ENCODE measurements at places on chromosomes 12 and 14.

DNA sequence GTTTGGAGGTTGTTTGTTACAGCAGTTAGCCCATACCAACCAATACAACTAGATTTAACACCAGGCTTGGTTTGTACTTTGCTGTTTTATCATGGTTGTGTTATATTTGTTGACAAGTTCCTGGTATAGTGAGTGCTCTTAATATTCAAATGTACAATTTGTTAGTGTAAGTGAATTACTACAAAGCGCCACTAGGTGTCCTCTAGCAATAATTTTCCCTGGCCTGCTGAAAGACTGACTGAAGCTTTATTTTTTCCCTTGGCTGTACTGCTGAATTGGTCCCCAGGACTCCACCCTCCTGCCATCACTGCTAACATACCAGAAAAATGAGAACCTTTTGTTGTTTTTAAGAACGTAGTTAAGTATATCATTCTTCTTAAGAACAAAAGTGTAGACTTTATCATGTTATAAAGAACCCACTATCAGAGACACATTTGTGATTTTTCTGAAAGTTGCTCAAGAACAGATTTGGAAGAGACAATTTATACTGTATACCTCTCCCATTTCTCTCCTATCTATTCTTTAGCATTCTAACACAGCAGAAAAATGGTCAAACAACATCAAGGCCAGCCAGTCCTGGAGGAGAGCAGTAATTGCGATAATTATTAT, 75.3 kb upstream of the FAR2 start:
- H3K36me3 ChIP-seq = no peaks in the 10 kb centered on the region
- no peaks in the 10 kb centered on the region for H3K4me1 ChIP-seq
- no peak overlapping the region for H3K27ac ChIP-seq
- no peak overlapping the region for H3K4me3 ChIP-seq
- H3K27me3 ChIP-seq = no peaks in the 10 kb centered on the region
- no peak for DNase-seq

DNA sequence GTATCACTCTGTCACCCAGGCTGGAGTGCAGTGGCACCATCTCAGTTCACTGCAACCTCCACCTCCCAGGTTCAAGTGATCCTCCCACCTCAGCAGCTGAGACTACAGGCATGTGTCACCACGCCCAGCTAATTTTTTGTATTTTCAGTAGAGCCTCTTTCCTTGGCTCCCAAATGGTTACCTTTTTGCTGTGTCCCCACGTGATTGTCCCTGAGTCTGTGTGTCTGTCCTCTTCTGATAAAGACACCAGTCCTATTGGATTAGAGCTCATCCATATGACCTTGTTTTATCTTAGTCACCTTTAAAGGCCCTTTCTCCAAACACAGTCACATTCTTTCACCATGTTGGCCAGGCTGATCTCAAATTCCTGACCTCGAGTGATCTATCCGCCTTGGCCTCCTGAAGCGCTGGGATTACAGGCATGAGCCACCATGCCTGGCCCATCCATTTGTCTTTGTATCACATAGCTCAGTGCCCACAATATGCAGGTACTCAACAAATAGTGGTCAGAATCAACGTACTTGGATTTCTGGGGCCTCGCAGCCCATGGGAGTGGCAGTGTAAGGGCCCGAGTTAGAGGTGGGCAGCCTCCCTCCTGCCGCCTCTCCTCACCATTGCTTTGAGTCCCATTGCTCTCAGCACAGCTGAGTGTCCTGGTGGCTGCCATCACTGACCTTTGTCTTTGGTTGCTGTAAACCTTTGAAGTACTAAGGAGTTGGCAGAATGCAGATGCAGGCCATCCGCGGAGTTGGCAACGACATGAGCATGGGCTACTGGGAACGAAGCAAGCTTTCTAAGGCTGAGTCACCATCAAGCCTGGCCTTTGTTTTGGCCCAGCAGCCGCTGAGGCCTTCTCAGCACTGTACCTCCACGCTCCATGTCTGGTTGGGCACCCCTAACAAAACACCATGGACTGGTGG, 9.3 kb downstream of the TPCN1 start:
- no peaks in the 10 kb centered on the region for H3K4me1 ChIP-seq
- no peak overlapping the region for H3K27ac ChIP-seq
- H3K36me3 ChIP-seq = no peaks in the 10 kb centered on the region
- H3K27me3 ChIP-seq = no peaks in the 10 kb centered on the region

DNA sequence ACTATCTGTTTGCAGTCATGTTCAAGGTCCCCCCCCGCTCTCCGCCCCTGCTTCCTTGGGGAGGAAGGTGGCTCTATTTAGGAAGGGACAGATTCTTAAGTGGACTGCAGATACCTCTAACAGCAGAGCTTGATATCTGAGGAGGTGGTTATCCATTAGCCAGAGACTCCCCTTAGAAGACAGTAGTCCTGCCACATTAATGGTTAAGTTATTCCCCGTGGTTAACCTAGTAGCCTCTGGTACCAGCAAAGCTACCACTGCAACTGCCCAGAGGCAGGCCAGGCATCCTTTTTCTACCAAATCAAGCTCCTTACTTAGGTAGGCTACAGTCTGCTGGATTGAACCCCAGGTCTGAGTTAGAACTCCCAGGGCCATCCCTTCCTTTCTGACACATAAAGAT, 162.1 kb upstream of the AVPR1A start:
- H3K36me3 ChIP-seq = no peaks in the 10 kb centered on the region
- H3K4me1 ChIP-seq = no peaks in the 10 kb centered on the region
- no peak overlapping the region for H3K27ac ChIP-seq
- no peak for DNase-seq
- H3K4me3 ChIP-seq = no peak overlapping the region

DNA sequence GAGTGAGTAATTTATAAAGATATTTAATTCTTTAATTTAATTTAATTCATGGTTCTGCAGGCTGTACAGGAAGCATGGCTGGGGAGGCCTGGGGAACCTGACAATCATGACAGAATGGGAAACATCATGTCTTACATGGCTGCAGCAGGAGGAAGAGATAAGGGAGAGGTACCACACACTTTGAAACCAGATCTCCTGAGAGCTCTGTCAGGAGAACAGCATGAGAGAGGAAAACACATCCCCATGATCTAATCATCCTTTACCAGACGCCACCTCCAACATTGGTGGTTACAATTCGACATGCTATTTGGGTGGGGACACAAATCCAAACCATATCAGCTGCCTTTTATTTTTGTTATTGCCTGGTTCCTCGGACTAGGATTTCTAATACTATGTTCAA, 928.6 kb downstream of the TMEM121 start:
- no peak overlapping the region for H3K27ac ChIP-seq
- H3K4me1 ChIP-seq = no peaks in the 10 kb centered on the region
- DNase-seq = no peak

DNA sequence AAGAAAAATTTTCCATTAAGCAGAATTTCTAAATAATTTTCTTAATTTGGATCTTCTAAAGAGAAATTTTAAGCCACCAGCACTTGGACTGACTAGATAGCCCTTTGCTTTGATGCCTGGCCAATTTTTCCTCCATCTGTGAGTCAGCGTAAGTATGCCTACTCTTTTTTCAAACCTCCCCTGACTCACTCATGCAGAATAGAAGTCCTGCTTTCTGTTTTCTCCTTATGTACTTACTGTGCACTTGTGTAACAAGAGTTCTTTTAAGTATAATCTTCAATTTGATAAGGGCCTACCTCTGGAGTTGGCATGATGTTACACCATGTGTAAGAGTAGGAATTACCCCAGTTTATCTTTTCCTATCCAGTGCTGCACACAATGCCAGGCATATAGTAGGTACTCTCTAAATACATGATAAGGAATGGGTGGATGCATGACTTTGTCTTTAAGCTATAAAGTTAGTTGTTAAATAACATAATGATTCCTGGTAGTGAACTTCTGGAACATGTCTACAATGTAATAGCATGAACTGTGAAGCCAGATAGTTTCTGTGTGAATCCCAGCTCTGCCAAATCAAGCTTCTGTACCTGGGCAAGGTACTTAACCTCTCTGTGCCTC, 329.6 kb downstream of the TMTC2 start:
- DNase-seq = no peak
- H3K4me1 ChIP-seq = no peaks in the 10 kb centered on the region
- H3K27me3 ChIP-seq = no peaks in the 10 kb centered on the region
- peak overlapping the region; percentile 59 for H3K4me3 ChIP-seq
- no peak overlapping the region for H3K27ac ChIP-seq

DNA sequence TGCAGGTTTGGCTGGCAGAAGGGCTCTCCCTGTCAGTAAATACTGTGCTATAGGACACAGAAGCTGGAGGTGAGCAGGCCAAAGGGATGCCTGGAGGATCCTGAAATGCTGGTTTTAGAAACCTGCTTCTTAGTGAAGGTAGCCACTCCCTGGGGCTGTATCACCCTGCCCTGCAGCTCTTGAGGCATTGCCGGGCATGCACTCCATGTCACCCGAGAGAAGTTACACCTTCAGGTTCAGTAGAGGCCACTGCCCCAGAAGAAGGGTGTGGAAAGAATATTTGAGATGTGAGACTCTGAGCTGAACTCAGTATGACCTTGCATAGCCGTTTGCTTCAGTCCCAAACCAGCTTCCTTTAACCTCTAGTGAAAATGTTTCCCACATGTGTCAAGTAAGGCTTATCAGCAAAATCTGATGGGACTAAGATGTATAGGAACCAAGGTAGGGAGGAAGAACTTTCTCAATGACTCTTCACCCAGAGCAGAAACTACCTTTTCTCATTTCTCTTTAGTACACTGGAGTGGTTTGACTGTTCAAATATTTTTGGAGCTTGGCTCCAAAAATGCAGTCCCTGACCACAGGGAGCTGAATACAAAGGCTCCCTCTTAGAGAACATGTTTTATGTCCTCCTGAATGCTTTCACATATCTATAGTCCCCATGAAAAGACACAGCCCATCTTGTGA, 164.5 kb upstream of the DYRK2 start:
- H3K27me3 ChIP-seq = no peaks in the 10 kb centered on the region
- no peak for DNase-seq
- peaks cover 4% of the 10 kb centered on the region for H3K4me1 ChIP-seq
- H3K27ac ChIP-seq = no peak overlapping the region
- no peaks in the 10 kb centered on the region for H3K36me3 ChIP-seq

- no peaks in the 10 kb centered on the region for H3K27me3 ChIP-seq
- peaks cover 6% of the 10 kb centered on the region for H3K36me3 ChIP-seq
- no peak overlapping the region for H3K27ac ChIP-seq
Measured at GRCh38 chr12:110340706-110341105, 59.7 kb downstream of the ATP2A2 start.

- H3K36me3 ChIP-seq = no peaks in the 10 kb centered on the region
- no peaks in the 10 kb centered on the region for H3K27me3 ChIP-seq
- no peak overlapping the region for H3K4me3 ChIP-seq
- DNase-seq = no peak
- H3K4me1 ChIP-seq = peaks cover 4% of the 10 kb centered on the region
Measured at GRCh38 chr12:63918800-63919300, 74.3 kb downstream of the SRGAP1 start.

GRCh38 chr14:90760591-90761316, 55.5 kb downstream of the TTC7B start:
- H3K36me3 ChIP-seq = no peaks in the 10 kb centered on the region
- H3K27me3 ChIP-seq = no peaks in the 10 kb centered on the region
- H3K4me1 ChIP-seq = no peaks in the 10 kb centered on the region
- DNase-seq = no peak
- H3K27ac ChIP-seq = no peak overlapping the region
- H3K4me3 ChIP-seq = no peak overlapping the region

DNA sequence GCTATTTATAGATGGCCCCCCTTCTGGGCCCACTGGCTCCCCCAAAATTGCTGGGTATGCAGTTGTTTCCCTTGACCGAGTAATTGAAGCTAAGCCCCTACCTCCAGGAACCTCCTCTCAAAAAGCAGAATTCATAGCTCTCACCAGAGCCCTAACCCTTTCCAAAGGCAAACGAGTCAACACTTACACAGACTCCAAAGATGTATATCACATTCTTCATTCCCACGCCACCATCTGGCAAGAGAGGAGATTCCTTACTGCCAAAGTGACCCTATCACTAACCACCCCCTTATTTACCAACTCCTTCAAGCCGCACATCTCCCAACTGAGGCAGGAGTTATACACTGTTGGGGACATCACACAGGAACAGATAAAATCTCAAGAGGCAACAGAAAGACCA, 66.8 kb downstream of the MOK start:
- H3K27me3 ChIP-seq = no peaks in the 10 kb centered on the region
- no peaks in the 10 kb centered on the region for H3K4me1 ChIP-seq
- H3K4me3 ChIP-seq = no peak overlapping the region
- H3K36me3 ChIP-seq = no peaks in the 10 kb centered on the region
- no peak for DNase-seq

- no peaks in the 10 kb centered on the region for H3K27me3 ChIP-seq
Measured at GRCh38 chr12:46920499-46920898, 94.7 kb upstream of the SLC38A4 start.

DNA sequence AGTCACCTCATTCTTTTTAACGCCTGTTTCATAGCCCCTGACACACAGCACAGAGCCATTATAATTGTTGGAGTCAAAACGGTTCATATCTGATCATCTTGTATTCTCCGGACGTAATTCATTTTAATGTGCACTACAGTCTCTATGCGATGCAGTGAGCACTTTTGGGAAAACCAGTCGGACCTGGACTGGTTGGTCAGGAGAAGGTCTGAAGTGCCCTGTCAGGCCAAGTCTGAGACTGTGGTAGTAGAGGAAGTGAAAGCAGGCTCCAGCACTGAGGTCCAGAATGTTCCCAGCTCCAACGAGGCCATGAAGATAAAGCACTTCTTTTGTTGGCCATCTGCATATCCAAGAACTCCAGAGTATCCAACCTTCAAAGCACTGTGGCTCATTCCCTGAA, 117.1 kb upstream of the NCOR2 start:
- H3K4me3 ChIP-seq = peak overlapping the region; percentile 27
- no peak for DNase-seq
- H3K4me1 ChIP-seq = peaks cover 19% of the 10 kb centered on the region
- H3K27me3 ChIP-seq = no peaks in the 10 kb centered on the region
- no peaks in the 10 kb centered on the region for H3K36me3 ChIP-seq

GRCh38 chr14:74695406-74695805, 17.5 kb downstream of the AREL1 start:
- no peak overlapping the region for H3K4me3 ChIP-seq
- H3K36me3 ChIP-seq = no peaks in the 10 kb centered on the region
- H3K4me1 ChIP-seq = no peaks in the 10 kb centered on the region
- no peak overlapping the region for H3K27ac ChIP-seq

- H3K27me3 ChIP-seq = no peaks in the 10 kb centered on the region
- no peaks in the 10 kb centered on the region for H3K36me3 ChIP-seq
- no peaks in the 10 kb centered on the region for H3K4me1 ChIP-seq
Measured at GRCh38 chr12:29843036-29843435, 59.3 kb upstream of the TMTC1 start.

- no peaks in the 10 kb centered on the region for H3K4me1 ChIP-seq
- H3K27me3 ChIP-seq = no peaks in the 10 kb centered on the region
- H3K4me3 ChIP-seq = no peak overlapping the region
- no peaks in the 10 kb centered on the region for H3K36me3 ChIP-seq
Measured at GRCh38 chr12:127941332-127941731, 325.6 kb upstream of the TMEM132C start.

GRCh38 chr12:5512601-5512970, 80.7 kb downstream of the NTF3 start:
- peak; percentile 7 for DNase-seq
- no peaks in the 10 kb centered on the region for H3K36me3 ChIP-seq
- H3K4me3 ChIP-seq = no peak overlapping the region

GRCh38 chr12:129665414-129665813, 238.4 kb downstream of the TMEM132D start:
- H3K27ac ChIP-seq = no peak overlapping the region
- no peak for DNase-seq
- no peak overlapping the region for H3K4me3 ChIP-seq
- no peaks in the 10 kb centered on the region for H3K36me3 ChIP-seq
- no peaks in the 10 kb centered on the region for H3K27me3 ChIP-seq

Measured in breast epithelium (tissue), 4 donors.